ENCODE measurements at places on chromosomes 11 and 22.

- DNase-seq, result peak; percentile 78
These were observed 76.4 kb upstream of the NNMT start for GRCh38 chr11:114219559-114220349.

DNA sequence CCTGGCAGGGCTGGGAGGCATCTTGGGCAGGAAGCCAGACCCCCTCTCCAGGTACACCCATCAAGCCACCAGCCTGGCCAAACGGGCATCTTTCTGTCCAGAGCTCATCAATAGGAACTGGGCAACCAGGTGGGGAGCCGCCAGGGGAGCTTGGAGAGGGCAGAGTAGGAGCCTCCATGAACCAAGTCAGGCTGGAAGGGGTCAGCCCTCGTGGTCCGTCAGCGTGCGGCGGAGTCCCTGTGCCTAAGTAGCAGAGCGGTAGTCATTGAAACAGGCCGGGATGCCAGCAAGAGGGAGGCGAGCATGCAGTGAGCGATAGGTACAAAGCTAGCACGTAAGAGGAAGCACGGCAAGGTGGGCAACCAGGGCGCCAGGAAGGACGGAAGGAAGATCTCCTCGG, 1.7 kb downstream of the RTL6 start:
- DNase-seq, result no peak

GRCh38 chr22:39362271-39362670, 12.5 kb downstream of the SYNGR1 start:
- DNase-seq, result peak; percentile 52

GRCh38 chr11:33179348-33179803, 18.1 kb upstream of the CSTF3 start:
- DNase-seq, result no peak

DNA sequence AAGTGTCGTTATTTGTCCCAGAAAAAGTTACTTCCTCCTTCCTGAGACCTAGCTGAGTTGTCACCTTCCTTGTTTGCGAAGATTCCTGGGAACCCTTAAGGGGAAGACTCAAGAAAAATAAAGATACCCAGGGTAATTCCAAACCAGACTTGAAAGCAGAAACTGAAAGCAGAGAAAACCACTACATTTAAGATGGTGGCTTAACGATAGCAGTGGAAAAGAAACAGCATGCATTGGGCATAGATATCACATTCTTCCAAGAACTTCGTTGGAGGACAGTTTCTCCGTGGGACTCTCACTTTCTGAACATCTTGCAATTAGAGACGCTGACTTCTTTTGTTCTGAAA, 89.1 kb downstream of the FAM76B start:
- DNase-seq, result no peak

DNA sequence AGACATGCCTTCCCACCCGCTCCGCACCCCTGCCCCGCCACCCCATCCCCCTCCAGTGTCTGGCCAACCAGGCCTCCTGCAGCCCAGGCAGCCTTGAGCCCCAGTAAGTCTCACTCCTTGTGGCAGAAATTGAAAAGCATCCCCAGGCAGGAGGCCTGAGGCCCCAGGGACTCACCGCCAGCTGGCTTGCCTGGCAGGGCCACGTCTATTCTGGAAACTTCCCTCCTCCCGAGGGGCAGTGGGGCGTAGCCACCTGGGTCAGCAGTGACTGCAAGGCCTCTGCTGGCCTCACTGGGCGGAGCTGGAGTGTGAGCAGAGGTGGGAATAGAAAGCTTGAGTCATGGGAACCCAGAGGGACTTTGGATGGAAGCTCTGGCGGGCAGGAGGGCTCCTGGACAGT, 26.3 kb downstream of the ANO1 start:
- DNase-seq, result peak; percentile 30

GRCh38 chr11:86396396-86396795, 21.7 kb downstream of the CCDC81 start:
- DNase-seq, result no peak

GRCh38 chr11:84501750-84502149, 1125.4 kb downstream of the DLG2 start:
- DNase-seq, result no peak

- peak; percentile 84 for DNase-seq
These were observed 77.9 kb upstream of the TIMP3 start for GRCh38 chr22:32723643-32724042.

- DNase-seq, result no peak
These were observed 297.9 kb upstream of the C11orf87 start for GRCh38 chr11:109123816-109124787.

DNA sequence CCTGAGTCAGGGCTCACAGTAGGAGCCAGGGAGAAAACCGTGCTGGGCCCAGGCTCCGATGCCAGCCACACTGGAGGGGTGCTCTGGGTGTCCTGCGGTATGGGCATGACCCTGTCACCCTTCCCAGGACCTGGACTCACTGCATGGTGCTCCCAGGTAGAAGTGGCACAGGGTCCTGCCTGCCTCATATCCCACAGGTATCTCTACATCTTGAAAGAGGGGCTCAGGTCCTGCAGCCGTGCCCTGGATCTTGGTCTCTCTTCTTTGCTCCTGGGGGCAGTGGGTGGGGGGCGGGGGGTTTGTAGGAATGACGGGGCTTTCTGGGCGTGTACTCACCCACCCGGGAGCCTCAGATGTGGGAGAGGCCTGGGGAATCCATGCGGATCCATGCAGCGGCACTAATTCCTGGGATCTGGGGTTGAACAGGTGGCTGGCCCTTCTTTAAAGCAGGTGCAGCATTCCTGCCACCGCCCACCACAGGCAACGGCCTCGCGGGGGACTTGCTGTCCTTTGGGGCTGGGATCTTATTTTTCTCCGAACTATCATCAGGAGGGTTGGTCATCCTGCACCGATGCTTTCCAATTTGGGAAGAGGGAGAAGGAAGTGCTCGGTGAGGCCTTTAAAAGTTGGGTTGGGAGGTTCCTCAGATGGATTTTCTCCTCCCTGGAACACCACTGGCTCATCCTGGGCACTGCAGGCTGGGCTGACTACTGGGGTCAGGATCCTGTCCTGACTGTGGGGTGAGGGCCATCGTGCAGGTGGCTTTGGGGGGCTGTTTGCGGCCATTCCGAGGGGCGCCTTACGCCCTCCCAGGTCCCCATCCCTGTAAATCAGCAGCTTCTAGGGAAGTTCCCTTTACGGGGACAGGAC, 886.4 kb downstream of the BRD1 start:
- DNase-seq, result no peak

DNA sequence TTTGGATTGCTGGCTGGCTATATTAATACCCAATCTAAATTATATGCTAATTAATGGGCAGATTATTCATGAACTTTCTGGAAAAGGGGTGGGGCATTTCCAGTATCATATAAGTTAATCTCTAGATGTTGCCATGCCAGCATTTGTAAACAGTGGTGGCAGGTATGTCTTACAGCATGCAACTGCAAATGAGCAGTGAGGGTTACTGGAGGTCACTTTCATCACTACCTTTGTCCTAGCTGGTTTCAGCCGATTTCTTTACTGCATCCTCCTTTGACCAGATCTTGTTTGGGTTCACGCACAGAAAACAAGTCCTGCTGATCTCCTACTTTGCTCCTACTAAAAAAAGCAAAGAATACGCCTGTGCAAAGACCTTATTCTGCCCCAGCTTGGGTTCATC, 89.1 kb upstream of the USP47 start:
- no peak for DNase-seq

GRCh38 chr22:37400719-37401118, 26.6 kb downstream of the ELFN2 start:
- no peak for DNase-seq

GRCh38 chr11:59187587-59187986, 15.7 kb downstream of the DTX4 start:
- DNase-seq, result peak; percentile 17

GRCh38 chr11:1877211-1878136, 14.2 kb downstream of the PRR33 start:
- DNase-seq, result peak; percentile 58

GRCh38 chr11:57299150-57299737, 25.5 kb downstream of the TNKS1BP1 start:
- DNase-seq, result no peak

DNA sequence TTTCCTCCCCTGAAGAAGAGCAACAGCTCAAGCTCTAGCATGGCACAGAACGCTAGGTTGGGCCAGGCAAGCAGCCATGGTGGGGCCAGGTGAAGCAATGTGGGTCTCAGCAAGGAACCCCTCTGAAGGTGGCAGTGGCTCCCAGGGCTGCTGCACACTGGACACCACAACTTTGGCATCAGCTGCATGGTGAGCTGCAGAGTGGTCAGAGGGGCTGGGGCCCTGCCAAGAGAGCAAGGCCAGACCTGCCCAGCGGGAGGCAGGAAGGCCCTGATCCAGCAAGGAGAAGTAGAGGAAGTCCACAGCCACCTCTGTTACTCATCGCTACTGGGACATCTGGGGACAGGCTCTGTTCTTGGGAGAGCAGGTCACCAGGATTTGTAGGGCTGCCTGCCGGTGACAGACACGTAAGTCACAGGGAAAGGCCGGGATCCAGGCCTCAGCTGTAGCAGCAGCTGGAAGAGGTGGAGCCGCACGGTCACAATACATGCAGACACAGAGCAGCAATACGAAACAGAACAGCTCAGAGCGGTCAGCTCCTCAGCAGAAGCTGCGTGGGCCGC, 12.4 kb downstream of the CYB561A3 start:
- no peak for DNase-seq
